ENCODE measurements at places on chromosomes 5 and 9.

DNA sequence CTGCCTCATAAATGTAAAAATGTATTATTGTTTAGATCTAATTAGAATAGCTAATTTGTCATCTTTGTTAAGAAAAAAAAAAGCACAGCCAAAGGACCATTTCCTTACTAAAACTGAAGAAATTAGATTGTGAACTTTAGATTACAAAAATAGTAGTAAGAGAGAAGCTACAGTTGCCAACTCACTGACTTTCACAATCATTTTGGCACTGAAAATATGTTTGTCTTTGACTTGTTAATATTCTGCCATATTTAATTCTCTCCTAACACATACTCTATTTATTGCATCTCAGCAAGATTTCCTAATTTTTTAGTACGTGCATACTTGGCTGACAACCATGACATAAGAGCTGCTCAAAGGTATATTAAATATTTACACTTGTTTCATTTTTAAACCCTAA is 297.1 kb downstream of the TUSC1 start:
- no peak for DNase-seq

GRCh38 chr9:124894741-124895170 is 32.8 kb downstream of the ARPC5L start:
- peak; percentile 33 for DNase-seq

GRCh38 chr9:128005923-128006322 is 25.1 kb upstream of the EEIG1 start:
- DNase-seq = no peak

DNA sequence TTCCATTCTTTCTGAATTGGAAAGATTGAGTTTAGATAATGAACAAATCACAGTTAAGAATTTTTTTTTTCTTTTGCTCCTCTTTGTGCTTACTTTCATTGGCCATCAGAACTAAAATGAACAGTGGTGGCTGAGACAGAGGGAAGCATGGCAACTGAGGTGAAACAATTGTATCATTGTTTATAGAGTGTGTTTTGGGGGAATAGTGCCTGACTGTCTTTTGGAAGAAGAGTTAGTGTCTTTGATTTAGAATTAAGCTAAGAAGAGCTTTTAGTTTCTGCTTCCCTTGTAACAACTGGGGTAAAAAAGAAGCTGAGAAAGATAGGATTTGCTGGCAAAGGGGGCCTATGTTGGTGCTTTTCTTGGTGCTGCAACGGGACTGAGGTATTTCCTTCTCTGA is 24.0 kb downstream of the HSD17B4 start:
- no peak for DNase-seq

- no peak for DNase-seq
These were observed 84.0 kb downstream of the WNK2 start for GRCh38 chr9:93267681-93268505.

- DNase-seq = no peak
These were observed 726 bp upstream of the ADGRV1 start for GRCh38 chr5:90557871-90558270.

- no peak for DNase-seq
These were observed 53.9 kb downstream of the MEF2C start for GRCh38 chr5:88829054-88829453.

DNA sequence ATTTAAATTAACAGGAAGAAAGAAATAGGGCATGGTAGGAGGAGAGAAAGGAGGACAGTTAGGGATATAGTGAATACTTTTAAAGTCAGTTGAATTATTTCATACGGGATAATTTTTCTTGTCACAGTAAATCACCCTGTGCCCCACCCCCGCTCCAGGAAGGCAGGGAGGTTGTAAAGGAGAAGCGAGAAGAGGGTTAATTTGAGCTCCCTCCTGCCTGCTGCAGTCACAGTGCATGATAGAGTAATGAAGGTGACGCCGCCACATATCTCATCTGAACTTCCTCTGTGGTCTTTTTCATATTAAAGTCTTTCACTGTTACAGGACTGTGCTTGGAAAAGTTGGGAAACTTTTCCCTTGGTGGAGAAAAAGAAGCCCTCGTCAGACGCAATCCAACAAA is 896 bp upstream of the PCSK5 start:
- DNase-seq = peak; percentile 44

DNA sequence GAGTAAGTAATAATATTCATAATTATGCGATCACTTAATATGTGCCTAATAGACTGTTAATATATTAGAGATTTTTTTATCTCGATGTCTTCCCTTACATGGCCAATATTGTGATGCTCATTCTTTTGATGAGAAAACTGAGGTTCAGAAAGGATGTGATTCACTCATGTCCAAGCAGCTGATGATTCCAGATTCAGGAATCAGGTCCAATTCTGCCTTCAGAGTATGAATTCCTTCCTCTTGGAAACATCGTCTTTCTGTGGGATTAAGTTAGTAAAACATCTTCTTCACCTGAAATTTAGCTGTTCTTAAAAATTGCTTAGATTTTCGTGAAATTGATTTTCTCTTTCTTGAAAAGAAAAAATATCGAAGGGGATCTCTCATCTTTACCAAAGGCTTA is 242.5 kb upstream of the RFX3 start:
- no peak for DNase-seq

DNA sequence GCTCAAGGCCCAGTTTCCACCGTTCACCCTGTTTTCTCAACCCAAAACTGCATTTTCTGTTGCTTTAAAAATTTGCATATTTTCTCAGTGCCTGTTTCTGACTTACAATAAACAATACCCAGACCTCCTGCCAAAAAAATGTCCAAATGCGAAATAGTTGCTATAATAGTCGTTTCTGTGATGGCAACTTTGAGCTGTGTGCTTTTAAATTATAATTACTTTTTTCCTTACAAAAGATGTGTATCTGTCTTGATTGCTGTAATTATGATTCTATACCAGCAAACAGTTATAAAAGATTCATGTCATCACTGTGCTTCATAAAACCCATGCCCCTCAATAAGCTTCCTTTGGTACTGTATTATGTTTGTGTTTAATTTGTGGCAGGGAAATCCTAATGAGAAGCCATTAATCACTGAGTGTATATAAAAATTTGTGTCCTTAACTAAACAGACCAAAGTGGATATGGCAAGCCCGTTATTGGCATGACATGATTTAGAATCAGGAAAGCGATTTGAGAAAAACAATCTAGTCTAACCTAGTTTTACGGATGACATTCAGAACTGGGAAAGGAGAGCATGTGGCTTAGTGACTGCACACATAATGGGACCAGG is 5.4 kb upstream of the SLC1A3 start:
- no peak for DNase-seq

DNA sequence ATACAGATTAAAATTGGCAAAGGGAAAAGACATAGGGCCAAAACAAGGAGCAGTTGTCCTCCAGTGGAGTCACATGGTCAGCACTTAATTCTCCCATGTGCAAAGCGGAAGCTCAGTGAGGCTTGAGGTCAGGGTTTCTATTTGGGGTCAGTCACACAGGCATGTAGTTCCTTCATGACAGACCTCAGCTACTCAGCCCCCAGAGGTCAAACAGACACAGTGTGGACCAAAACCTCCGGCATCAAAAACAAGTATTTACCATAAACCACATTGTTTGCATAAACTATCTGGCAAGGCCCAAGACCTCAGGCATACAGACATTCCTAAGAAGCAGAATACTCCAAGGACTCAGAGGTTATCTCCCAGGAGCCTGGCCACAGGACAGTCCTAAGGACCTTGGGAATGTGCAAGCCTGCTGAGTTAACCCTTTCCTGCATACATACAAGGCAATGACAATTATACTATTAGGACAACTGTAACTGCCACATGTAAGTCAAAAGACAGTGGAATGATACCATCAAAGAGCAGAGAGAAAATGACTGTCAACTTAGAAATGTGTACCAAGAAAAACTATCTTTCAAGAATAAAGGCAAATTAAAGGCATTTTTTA is 28.7 kb upstream of the FNIP1 start:
- no peak for DNase-seq

- no peak for DNase-seq
These were observed 118.4 kb upstream of the MAP3K1 start for GRCh38 chr5:56696900-56697299.

DNA sequence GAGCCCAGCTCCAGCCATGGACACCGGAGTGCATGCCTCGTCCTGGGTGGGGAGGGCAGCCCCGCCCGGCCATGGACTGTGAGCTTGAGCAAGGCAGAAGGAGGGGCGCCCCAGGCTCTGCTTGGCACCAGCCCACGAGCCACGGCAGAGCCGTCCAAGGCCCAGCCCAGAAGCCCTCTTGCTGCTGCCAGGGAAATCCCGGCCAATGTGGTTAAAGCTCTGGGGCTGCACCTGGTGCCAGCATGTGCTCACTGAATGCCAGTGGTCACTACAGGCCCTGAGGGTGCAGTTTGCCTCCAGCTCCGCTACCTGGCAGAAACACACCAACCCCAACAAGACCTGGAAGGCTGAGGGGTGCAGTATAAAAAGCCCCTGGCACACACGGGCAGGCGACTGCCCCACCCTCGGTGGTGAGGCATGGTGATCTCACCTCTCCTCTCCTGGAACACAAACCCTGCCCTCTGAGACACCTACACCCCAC is 11.8 kb downstream of the BRD3 start:
- DNase-seq = peak; percentile 58

DNA sequence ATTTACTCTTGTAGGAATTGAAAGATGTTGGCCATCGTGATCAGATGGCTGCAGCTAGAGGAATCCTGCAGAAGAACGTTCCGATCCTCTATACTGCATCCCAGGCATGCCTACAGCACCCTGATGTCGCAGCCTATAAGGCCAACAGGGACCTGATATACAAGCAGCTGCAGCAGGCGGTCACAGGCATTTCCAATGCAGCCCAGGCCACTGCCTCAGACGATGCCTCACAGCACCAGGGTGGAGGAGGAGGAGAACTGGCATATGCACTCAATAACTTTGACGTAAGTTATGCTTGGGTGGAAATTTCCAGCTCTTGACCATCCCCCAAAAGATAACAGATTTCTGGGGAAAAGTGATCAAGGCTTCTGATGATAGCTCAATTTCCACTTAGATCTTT is 50.6 kb downstream of the LRRTM2 start:
- no peak for DNase-seq

DNA sequence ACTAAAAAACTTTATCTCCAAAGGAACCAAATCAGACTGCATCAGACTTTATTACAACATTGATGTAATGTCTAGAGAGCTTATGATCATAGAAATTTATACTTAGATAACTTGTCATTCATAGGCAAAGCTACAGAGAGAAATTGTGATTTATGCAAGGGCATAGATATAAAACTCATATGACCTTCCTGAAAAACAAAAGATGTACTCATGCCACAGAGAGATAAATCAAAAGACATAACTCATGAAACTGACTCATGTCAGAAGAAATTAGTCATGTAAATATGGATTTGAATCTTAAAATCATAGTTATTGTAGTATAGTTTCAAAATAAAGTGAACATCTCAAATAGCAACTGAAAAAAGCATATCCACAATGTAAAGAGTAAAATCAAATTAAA is 186.2 kb downstream of the GABBR2 start:
- no peak for DNase-seq

DNA sequence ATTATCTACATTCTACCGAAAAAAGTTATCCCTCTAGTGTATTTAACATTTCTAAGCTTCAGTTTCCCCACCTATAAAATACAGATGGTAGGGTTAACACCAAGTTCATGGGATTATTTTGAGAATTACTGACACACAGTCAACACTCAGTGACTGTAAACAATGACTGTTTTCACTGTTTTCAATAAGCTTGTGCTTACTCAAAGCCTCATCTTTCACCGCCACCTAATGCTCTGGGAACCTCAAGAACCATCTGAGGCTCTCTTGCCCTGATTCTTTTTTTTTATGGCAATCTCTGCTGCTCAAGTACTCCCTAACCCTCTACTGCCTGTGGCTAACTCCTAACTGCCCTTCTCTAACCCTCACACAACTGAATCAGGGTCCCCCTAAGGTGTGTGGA is 59.6 kb downstream of the SETX start:
- no peak for DNase-seq

- DNase-seq = no peak
These were observed 13.9 kb upstream of the ADAMTSL1 start for GRCh38 chr9:18459962-18460584.

GRCh38 chr9:5111696-5112095 is 73.7 kb downstream of the INSL6 start:
- DNase-seq = no peak

DNA sequence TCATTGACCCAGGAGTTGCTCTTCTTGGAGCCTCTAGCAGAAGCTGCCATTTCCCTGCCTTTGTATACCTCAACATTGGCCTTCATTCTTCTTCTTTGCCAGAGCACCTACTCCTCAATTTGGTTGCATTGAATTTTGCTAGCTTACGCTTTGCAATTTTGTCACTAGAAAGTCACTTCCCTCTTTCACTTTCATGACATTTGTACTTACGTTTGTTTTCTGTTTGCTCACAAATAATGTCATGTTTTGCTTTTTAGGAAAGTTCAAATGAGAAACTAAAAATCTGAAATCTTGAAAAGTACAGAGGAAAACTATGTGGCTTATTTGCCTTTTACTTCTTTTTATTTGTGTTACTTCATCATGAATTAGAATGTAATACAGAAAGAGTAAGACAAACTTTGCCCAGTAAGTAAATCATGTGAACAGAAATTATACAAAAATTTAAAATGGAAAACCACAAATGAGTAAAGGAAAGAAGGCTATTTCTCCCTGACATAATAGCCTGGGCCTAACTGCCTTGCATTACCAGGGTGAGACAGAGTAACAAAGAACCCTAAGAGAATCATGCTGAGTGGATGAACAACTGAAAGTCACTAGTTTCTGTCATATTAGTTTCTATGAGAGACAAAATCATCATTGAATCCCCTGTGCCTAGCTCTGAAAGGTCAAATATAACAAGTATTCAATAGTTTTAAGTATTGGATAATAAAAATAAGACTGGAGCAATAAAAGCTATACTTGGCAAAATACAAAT is 7.4 kb upstream of the IFNA1 start:
- DNase-seq = no peak

DNA sequence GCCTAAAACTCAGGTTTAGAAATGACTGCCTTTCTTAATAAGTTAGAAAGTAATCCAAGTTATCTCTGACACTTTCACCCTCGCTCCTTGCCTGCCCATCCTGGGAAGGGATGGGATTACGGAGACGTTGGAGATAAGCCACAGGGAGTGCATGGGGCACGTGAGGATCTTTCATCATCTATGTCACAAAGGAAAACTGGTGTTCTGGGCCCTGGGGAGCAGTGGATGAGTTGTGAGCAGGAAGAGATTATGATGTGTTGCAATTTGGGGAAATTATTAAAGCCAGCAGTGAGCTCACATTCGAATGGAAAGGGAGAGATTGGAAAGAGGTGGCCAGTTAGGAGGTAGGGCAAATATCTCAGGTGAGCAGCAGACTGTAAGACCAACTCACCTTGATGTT is 12.8 kb downstream of the AFAP1L1 start:
- DNase-seq = no peak
